Activated CD8-positive, alpha-beta memory T cell treated with anti-CD3 and anti-CD28 coated beads for 48 hours (primary cell): ENCODE measurements at places on chromosomes 3 and 15.

DNA sequence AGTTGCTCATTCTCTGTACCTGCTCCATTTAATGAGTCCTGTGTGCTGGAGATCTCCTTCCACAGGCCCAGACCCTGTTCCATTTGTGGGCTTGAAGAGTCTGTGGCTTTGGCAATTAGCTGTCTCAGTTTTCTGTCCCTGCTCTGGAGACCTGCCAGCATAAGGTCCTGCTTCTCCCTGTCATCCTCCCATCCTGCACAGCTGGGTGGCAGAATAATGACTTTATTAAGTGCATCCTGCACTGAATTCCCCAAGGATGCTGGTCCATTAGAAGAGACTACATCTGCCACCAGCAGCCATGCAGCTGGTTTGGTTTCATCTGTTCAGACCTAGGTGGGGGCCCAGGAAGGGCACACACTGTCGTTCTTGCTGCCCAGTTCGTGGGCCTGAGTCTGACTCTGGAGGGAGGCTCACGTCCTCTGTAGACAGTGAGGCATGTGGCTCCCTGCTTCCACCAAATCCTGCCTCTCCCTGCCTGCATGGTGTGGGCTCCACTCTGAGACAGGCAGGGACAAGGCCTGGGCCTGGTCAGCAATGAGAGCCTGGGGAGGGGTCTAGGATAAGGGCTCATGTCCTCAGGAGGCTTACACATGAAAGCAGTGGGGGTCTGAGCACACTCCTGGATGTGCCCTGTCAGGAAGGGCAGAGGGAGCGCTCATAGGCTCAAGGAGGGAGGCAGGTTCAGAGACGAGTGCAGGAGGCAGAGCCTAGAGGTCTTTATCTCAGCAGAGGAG is 78.4 kb upstream of the PRR23E start:
- no peak for DNase-seq

DNA sequence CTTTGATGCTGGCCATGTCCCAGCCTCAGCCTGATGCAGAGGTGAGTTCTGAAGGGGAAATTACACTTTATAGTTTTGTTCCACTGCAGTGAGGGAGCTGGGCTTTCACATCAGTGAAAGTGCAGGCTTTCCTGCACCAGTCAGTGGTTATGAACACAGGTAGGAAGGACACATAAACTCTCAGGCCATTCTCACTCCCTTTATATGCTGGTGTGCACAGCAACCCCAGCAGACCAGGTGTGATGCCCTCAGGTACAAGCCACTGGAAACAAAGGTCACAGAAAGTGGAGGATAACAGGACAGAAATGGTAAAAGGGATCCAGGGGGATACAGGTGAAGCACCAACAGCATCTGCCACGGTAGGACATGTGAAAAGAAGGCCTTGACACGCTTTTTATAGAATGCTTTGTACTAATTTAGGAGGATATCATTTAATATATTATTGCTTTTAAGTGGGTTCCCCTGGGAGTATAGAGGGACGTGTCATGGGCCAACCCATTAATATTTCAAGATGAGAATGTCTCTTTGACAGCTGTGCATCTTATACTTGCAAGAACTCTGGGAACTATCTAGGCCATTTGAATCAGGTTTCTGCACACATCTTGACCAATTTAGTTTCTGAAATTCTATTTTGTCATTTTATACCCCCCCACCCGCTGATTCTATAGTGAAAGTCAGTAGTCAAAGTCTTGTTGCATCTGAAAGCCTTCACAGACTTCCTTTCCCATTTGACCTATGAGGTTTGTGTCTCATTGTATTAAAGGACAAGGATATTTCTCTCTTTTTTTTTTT is 25.0 kb upstream of the BLM start:
- no peak for DNase-seq

GRCh38 chr3:69091389-69092029 is 6.8 kb downstream of the ARL6IP5 start:
- no peak for DNase-seq

DNA sequence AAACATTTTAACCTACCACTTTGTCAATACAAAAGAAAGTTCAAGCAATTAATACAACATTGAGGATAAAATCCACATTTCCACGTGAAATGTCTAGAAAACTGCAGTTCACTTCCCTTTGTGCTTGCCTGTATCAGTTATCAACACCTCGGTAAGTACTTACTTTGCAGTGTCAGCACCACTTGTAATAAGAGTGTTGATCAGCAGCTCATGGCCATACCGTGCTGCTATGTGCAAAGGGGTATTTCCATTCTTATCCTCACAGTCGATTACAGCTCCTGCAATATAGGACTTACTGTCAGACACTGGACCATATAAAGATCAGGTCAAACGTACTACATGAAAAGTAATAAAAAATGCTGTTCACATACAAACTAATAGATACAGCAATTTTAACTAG is 84.4 kb downstream of the ANKRD28 start:
- DNase-seq: no peak

DNA sequence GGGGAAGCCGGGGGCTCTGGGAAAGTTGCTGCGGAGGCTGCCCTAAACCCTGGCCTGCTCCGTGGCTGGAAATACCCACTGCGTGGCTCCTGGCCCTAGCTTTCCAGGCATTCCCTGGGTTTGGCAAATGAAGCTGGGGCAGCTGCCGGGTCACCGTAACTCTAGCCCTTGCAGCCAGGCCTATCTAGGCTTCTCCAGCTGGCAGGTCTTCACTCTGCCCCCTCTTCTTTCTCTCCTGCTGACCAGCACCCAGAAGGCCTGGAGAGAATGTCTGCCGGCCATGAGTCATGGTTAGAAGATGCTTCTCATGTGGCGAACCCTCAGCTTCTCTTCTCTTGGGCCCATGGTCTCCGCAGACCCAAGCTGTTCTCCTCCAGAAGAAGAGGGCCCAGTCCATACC is 5.6 kb upstream of the DLL4 start:
- no peak for DNase-seq

GRCh38 chr3:109702252-109702651 is 364.9 kb upstream of the DPPA4 start:
- no peak for DNase-seq

- no peak for DNase-seq
These were observed 69.3 kb upstream of the CGNL1 start for GRCh38 chr15:57306944-57307411.

GRCh38 chr15:61444585-61444984 is 215.5 kb upstream of the RORA start:
- no peak for DNase-seq

DNA sequence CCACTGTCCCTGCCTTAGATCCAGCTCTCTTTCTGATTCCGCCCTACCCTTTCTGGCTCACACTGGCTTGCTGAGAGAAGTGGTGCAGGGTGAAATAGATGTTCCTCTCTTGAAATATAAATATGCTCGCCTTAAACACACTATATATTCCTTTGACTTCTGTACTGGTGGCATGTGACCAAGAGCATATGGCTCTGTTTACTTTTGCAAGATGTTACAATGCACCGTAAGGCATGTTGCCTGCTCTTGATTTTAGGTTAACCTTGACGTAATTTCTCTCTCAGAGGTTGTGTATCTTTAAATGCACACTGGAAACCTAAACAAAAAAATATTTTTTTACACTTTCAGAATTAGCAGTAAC is 749 bp downstream of the RSRC1 start:
- no peak for DNase-seq

- no peak for DNase-seq
These were observed 40.2 kb upstream of the ZBTB20 start for GRCh38 chr3:115187149-115187757.

DNA sequence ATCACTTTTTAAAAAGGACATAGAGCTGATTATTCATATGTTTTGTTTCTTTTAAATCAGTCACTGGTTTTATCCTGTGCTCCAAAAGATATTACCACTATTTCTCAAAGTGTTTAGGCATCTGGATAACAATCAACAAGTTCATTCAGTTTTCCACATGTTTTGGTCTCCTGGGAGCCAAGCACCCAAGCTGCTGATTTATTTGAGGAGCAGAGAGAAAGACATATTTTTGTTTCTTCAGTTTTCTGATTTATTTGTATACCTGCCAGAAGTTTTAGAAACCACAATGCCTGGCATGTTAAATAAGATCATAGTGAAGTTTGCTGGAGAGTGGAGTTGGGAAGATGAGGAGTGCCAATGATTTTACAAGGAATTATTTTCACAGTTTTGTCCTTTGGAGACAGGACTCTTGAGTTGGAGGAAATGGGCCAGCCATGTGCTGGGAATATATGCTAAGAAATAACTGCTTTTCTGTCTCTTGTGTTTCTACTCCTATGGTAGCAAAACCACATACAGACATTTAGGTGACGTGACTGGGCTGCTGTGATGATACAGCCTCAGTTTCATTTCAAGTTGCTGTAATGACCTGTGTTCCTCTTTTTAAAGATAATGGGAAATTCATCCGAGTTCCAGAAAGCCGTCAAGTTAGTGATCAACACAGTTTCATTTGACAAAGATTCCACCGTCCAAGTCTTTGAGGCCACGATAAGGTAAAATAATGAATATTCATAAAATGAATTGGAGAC is 11.7 kb downstream of the EDEM1 start:
- DNase-seq: no peak

DNA sequence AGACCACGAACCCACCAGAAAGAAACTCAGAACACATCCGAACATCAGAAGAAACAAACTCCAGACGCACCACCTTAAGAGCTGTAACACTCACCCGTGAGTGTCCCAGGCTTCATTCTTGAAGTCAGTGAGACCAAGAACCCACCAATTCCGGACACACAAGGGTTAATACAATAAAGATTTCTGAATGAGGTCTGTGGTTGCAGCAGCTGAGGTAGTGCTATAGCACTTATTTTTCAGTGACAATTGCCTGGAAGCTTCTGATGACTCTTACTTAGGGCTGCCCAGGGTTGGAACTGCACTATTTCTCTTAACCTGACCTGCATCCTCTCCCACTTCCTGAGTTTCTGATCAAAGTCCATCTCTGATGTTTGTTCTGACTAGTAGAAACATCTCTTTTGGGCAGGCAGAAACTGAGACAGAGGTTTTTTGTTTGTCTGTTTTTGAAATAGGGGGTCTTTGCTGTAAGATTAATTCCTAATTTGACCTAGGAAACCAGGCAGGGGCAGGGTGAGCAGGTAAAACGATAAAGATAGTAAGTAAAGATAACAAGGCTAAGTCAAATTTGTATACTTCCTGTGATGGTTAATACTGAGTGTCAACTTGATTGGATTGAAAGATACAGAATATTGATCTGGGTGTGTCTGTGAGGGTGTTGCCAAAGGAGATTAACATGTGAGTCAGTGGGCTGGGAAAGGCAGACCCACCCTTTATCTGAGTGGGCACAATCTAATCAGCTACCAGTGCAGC is 169.1 kb downstream of the GAP43 start:
- DNase-seq: no peak

DNA sequence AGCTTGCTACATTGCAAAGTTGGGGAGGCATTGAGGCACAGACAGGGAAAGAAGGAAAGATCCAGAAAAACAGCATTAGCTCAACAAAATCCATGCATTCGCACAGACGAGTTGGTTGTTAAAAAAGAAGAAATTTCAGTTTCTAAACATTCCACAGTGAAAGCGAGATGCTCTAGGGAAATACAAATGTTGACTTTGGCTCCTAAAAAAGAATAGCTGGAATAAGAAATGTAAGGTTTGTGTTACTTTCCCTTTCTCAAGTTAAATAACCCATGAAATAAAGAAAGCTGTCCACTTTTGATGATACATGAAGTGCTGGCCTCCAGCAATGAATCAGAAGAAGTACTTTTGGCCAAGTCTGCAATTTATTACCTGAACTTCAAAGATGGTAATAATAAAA is 465.1 kb downstream of the ERC2 start:
- DNase-seq: no peak

- no peak for DNase-seq
These were observed 182.3 kb downstream of the ADAMTS17 start for GRCh38 chr15:100159436-100159835.

DNA sequence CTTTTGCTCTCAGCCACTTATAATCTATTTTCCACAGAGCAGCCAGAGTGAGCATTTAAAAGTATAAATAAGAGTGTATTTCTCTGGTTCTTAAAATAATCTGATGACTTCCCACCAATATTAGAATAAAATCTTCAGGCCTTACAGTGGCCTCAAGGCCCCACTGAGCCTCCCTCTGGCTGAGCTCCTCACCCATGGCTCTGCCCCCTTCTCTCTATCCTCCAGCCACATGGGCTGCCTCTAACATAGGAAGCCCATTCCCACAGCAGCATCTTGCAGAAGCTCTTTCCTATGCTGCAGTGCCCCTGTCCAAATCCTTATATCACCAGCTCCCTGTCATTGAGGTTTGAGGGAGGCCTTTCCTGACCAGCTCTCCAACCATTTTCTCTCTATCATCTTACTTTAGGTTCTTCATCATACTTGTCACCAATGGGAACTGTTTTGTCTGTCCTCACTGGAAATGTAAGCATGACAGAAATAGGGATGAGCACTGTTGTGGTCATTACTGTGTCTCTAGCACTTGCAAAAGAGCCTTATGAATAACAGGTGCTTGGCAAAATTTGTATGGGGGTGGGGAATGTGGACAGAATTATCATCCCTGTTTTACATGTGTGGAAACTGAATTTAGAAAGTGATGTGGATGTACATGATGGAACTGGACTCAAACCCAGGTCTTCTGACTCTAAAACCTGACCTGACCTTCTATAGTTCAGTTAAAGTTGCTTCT is 250.6 kb downstream of the NR1D2 start:
- DNase-seq: no peak

DNA sequence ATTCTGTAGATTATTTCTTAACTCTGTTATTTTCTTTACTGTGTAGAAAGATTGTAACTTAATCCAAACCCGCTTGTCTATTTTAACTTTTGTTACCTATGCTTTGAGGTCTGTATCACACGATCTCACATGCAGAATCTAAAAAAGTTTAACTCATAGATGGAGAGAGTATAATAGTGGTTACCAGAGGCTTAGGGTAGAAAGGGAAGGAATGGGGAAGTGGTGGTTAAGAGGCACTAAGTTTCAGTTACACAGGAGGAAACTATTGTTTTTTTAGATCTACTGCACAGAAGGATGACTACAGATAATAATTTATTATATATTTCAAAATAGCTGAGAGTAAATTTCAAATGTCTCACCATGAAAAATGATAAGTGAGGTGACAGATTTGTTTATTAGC is 515.2 kb downstream of the RSL24D1 start:
- no peak for DNase-seq

- no peak for DNase-seq
These were observed 236.8 kb upstream of the TBC1D5 start for GRCh38 chr3:17979252-17979651.

DNA sequence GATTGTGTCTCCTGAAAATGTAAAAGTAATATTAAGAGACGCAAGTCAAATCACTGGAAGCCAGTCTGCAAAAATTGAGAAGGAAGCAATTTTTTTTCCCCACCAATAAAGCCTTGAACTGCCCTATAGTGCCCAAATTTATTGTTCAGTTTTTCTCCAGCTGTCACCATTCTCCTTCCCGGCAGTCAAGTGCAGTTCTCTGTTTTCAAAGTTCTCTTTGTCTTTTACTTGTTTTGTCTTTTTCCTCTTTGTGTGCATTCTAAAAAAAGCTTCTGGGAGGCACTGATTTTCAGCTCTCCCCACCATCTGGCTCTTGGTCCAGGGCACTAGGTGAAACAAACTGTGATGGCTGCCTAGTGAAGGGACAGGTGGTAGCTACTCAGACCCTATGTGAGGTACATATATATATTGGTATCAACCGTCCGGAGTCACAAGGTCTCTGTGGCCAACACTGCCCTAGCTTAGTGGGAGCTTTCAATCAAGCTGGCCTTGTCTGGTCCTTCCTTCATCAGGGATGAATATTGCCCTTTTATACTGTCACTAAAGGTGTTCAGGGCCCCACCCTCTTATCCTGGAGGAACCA is 6.1 kb upstream of the CLRN1 start:
- no peak for DNase-seq

- DNase-seq: no peak
These were observed 504.2 kb upstream of the PROK2 start for GRCh38 chr3:72288955-72289691.
